ENCODE measurements at places on chromosomes 3 and 15.

GRCh38 chr15:70322051-70322668 is 224.4 kb upstream of the TLE3 start:
- DNase-seq, result no peak

DNA sequence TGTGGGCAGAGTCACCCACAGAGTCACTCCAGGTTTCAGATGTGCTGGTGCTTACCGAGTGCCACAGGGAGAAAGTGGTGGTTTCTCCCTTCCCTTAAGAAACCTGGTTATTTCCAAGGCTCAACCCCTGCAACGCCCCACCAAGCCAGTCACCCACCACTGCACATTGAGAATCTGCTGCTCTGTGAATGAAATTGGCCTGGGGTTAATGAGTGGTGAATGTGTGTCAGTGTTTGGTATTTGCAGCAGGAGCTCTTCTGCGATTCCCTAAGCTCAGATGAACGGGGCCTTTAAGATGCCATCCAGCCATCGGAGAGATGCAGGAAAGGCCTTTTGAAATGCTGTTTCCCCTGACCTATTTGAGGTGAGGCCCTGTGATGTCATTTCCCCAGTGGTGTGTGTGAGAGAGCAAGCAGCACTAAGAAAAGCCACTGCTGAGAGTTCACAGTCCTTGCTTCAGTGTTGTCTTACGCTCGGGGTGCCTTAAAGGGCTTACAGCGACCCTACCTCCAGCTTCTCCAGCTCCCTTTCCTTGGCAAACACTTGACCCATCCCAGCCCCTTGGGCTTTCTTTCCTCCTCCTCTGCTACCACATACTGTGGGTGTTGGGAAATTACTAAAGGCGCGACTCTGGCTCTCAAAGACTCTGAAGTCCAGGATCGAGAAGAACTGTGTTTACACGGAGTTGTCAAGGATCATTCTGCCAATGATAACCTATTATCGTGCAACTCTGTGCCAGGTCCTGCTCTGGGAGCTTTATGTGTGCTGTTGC is 68.9 kb downstream of the SMAD3 start:
- no peak for DNase-seq

DNA sequence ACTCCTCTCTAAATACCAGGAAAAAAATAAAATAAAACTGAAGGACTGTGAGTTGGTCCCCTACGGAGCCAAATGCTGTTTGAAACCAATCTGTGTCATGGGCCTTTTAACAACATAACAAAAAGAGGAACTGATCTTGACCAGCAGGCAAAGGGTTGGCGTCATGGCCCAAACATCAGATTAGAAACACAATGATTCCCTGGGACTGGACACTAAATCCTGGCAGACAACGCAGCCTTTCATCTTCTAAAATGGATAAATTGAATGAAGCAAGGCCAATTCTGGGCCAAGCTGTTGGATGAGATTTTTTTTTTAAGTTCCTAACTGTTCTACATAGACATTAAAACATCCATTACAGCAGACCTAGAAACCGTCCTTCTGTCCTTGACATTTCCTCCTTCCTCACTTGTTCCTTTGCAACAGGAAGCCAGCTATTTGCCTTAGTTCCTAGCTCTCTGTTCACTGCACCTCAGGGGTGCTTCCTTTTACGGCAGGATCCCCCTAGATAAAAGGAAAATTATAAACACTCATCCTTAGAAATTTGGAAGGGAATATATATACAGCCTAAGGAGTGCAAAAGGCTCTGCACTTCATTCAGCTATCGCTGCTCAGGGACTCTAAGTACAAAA is 21.6 kb upstream of the TAFA4 start:
- no peak for DNase-seq

DNA sequence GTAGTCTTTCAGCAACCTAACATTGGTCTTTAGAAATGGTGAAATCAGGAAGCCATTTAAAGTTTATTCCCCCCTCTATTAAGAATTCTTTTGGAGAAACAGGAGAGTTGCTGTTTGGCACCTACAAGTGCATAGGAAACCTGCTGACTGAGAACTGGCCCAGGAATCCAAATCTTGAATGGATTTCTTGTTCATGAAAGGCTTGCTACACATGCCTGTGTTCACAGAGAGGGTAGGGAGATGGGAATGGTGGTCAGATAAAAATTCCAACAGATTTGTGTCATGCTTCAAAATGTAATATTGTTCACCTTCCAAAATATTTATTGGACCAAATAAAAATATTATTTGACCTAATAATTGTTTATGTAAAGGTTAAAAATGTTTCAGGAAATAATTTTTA is 24.2 kb upstream of the ZPLD1 start:
- DNase-seq, result no peak

DNA sequence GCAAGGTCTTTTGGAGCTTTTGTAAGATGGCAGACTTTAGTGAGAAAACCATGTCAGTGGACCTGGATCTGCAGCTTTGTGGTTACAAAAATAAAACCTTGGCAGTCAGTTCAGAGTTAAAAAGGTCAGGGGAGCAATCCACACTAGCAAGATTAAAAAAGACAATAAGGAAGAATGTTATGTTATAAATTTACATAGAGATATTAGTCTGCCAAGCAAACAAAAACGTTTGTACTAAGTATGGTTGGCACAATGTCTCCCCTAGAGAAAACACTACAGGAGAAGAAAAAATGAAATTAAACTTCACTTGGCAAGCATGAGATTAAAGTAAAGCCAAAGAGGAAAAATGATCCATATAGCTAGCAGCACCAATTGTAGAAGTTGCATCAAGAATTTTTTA is 205.0 kb downstream of the LSAMP start:
- DNase-seq, result no peak

GRCh38 chr3:31906182-31906581 is 74.9 kb downstream of the OSBPL10 start:
- DNase-seq, result no peak

GRCh38 chr3:188243124-188243795 is 89.3 kb downstream of the LPP start:
- DNase-seq, result no peak

GRCh38 chr15:38705436-38706219 is 141.0 kb upstream of the RASGRP1 start:
- no peak for DNase-seq

GRCh38 chr15:39704235-39704634 is 78.4 kb downstream of the FSIP1 start:
- DNase-seq, result no peak

DNA sequence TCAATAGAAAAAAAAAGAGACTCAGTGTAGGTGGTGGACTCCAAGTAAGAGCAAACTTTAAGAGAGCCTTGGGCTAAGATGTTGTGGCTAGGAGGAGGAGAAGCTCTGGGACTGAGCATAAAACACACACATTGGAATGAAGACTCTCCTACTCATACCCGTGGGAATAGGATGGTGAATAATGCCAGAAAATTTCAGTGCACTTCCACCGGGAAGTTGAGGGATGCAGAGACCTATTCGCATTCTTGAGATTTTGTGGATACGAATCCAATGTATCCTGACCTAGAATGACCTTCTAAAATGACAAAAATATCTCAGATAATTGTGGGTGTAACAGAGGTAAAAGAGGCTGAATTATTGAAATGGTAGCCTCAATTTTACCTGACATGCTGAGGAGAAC is 388.7 kb upstream of the SGO1 start:
- no peak for DNase-seq

- no peak for DNase-seq
Observed at GRCh38 chr15:53160092-53160704, 370.1 kb upstream of the ONECUT1 start.

DNA sequence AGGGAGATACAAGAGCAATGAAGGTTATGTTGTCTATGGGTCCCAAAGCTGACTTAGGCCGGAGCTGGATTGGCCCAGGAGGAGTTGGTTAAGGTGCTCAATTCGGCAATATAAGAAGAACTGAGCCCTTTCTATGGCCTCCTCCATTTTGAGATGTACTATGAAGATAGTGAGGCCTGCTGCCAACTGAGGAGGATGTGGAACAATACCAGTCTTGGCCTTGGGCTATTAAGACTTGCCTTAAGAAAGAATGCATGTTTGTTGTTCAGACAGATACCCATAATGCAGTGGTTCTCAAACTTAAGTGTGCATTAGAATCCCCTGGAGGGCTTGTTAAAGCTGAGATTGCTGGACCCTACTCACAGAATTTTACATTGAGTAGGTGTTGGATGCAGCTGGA is 24.4 kb upstream of the LEKR1 start:
- no peak for DNase-seq

Data from suprapubic skin (tissue), 4 donors.